Caco-2 (cell line): ENCODE measurements at places on chromosomes 16 and 17. TPM values are rescaled to one million over a fixed set of nuclear protein-coding genes. Genes with fewer than 3 reads are reported as not detected.

HAGH gene
- 39.9 and 48.1 TPM in 2 replicates for total RNA-seq

TMEM100 gene
- not detected in 2 replicates for total RNA-seq

CHST4 gene
- not detected in 2 replicates for total RNA-seq

WNT9B gene
- not detected in 2 replicates for total RNA-seq

PAQR4 gene
- total RNA-seq: 12.0 and 13.4 TPM in 2 replicates

KDM6B gene
- total RNA-seq: 27.4 and 27.9 TPM in 2 replicates

CACNG3 gene
- total RNA-seq: not detected in 2 replicates

CBFA2T3 gene
- total RNA-seq: 0.35 and 2.1 TPM in 2 replicates

SUZ12 gene
- 55.1 and 55.6 TPM in 2 replicates for total RNA-seq

HBA2 gene
- total RNA-seq: 2.1 TPM in 1 of 2 replicates, not detected in the other

CTRB2 gene
- not detected in 2 replicates for total RNA-seq

JPH3 gene
- 3.5 and 4.8 TPM in 2 replicates for total RNA-seq

NPB gene
- total RNA-seq: 0.37 and 0.68 TPM in 2 replicates

TCAP gene
- total RNA-seq: 1.6 TPM in 2 replicates

CASKIN1 gene
- 6.6 and 10.8 TPM in 2 replicates for total RNA-seq

TVP23A gene
- total RNA-seq: not detected in 2 replicates

ZNF747 gene
- 6.9 and 8.1 TPM in 2 replicates for total RNA-seq

TP53TG3B gene
- total RNA-seq: not detected in 2 replicates

ZNF597 gene
- total RNA-seq: 3.7 and 3.8 TPM in 2 replicates

ASIC2 gene
- not detected in 2 replicates for total RNA-seq

NPIPB6 gene
- 1.4 and 1.9 TPM in 2 replicates for total RNA-seq

HS3ST3B1 gene
- total RNA-seq: 1.8 and 1.9 TPM in 2 replicates

TMEM238L gene
- not detected in 2 replicates for total RNA-seq

CRYBA1 gene
- total RNA-seq: not detected in 2 replicates
